ENCODE measurements at places on chromosomes 3 and 15.

- no peak for DNase-seq
Measured at GRCh38 chr3:78919021-78919755, 848.6 kb downstream of the ROBO1 start.

- DNase-seq, result no peak
Measured at GRCh38 chr15:100638177-100638730, 35.9 kb downstream of the ASB7 start.

DNA sequence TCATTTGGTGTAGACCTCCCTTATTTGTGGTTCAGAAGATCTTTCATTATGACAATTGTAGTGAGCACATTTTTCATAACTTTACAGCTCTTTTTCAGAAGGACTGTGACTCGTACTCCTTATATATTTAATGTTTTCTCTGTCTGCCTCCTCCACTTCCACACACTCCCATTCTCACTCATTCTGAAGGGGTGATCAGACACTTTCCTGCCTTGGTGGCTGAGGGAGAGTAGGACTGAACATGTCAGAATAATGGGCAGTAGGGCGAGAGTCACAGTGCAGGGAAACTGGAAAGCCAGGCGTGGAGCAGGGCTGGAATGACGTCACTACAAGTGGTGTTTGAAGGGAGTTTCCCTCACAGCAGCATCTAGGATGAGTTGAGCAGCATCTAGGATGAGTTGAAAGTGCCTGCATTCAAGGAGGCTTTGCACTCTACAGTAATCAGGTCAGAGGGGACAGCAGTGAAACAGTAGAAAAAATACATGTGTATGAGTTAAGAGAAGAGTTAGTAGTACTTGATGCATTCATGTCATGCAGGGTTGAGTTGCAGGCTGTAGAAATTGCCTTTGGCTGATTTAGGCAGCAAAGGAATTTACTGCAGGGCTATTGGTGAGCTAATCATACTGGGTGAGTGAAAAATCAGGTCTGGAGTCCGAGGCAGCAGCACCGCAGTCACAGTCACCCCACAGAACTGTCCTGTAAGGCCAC is 36.3 kb upstream of the FBXL22 start:
- DNase-seq, result no peak

GRCh38 chr3:117788061-117788460 is 1078.5 kb downstream of the TUSC7 start:
- DNase-seq, result no peak

- no peak for DNase-seq
Measured at GRCh38 chr3:169552533-169552932, 111.0 kb downstream of the MECOM start.

- DNase-seq, result no peak
Measured at GRCh38 chr15:85793641-85794597, 806 bp downstream of the KLHL25 start.

GRCh38 chr3:133461291-133461690 is 61.4 kb downstream of the BFSP2 start:
- no peak for DNase-seq

GRCh38 chr3:157201648-157202278 is 41.8 kb upstream of the CCNL1 start:
- DNase-seq, result no peak

GRCh38 chr3:108578064-108578463 is 11.2 kb downstream of the CIP2A start:
- no peak for DNase-seq

DNA sequence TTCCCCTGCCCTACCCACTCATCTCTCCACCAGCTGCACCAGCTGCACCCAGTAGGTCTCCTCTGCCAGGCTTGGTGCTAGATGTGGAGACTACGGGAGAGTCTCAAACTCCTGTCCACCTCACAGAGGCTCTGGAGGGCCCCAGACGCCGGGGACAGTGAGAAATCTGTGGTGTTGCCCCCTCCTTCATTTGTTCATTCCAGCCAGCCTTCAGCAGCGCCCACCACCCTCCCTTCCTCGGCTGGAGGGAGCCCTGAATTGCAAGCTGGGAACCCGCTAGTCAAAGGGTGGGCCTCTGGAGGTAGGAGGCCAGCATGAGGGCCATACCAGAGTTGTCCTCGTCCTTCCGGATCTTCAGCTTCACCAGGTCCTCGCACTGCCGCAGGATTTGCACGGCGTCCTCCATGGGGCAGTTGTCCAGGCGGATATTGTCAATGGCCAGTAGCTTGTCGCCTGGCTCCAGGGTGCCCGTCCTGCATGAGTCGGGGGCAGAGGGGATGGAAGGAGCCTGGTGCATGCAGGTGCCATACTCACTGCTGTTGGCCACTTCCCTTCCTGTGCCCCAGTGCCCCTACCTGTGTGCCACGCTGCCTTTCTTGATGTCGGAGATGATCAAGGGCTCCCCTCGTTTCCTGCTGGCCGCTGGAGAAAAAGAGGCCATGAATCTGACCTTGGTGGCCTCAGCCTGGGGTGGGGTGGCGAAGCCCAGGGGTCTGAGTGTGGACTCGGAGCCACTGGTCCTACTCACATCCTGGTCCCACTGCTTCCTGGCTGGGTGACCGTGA is 29.1 kb downstream of the GRIP2 start:
- DNase-seq, result no peak

DNA sequence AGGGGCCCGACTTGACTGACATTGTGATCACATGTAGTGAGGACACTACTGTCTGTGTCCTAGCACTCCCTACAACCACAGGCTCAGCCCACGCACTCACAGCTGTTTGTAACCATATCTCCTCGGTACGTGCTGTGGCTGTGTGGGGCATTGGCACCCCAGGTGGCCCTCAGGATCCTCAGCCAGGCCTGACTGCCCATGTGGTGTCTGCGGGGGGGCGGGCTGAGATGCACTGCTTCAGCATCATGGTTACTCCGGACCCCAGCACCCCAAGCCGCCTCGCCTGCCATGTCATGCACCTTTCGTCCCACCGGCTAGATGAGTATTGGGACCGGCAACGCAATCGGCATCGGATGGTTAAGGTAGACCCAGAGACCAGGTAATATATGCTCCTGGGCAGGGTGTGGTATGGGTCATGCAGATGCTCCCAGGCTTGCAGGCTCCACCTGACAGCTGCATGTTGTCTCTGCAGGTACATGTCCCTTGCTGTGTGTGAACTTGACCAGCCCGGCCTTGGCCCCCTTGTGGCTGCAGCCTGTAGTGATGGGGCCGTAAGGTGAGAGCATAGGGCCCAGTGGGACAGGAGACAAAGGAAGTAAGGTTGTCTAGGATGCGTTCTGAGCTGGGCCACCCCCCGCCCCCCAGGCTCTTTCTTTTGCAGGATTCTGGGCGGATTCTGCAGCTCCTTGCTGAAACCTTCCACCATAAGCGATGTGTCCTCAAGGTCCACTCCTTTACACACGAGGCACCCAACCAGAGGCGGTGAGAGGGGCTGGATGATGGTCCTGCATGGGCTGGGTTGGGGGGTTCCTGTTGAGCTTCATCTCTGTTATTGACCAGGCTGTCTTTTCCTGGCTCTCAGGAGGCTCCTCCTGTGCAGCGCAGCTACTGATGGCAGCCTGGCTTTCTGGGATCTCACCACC is 4.4 kb downstream of the DALRD3 start:
- DNase-seq, result no peak

GRCh38 chr15:65450556-65450955 is 27.8 kb upstream of the IGDCC4 start:
- no peak for DNase-seq

DNA sequence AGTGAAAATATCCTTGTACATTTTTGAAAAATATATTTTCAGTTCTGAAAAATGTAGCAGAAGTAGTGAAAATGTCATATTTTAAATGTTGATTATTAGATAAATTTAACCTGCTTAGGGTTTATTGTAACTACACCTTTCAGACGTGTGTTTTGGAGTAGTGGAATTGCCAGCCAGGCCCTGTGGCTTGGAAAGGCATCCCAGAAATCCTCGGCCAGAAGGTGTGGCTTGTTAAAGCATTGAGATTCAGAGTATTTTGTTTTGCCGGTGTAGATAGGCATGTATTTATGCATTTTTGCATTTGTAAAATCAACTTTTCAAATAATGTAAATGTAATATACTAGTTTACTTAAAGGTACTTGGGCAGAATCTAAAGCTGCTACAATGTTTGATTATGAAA is 7.0 kb downstream of the EBLN2 start:
- DNase-seq, result no peak

DNA sequence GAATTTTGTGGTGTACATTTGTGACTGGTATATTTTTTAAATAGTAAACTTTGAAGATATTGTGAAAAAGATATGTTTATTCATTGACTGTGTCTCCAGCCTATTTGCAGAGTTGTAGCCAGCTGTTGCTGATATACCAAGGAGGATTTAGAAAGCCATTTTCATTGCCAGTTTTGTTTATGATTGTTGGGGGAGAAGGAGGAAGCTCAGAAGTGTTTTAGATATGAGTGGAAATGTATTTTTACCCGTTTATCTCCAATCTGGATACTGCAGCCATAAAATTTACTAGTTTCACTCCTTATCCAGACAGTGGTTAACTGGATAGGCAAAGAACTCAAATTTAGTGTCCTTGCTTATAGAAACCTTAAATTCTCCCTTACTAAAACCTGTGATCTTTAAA is 18.8 kb downstream of the ATP11B start:
- no peak for DNase-seq

- peak; percentile 41 for DNase-seq
Measured at GRCh38 chr15:27196691-27197090, 225.7 kb downstream of the GABRG3 start.

DNA sequence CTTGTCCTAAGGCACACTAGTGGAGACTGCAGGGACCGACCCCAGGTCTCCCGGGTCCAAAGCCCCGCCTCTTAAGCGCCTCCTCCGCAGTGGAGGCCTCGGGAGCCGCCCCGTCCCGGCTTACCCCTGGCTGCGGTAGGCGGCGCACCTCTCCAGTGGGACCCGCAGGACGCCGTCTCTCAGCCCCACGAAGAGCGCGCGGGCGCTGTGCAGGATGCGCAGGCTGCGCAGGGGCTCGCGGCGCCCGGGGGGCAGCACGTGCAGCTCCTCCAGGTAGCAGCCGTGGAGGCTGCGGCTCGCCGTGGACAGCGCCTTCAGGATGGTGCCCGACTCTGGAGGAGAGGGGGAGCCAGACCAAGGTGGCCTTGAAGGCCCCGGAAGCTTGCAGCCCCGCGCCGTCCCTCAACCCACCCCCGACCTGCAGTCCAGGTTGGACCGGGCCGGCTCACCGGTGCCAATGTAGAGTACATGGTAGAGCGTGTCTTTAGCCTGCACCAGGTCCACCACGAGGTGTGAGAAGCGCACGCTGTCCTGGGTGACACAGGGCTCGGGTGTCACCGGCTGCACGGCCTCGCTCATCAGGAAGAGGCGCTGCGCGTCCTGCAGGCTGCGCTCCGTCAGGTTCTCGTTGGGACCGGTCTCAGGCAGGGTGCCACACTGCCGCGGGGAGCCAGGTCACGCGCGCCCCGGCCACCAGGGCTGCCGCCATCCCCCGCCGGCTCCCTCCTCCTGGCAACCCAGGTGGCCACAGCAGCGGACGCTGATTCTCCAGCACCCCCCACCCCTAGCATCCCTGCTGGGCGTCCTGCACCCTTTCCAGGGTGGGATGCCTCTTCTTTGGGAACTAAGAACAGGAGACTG is 105.5 kb downstream of the SEMA5B start:
- no peak for DNase-seq

DNA sequence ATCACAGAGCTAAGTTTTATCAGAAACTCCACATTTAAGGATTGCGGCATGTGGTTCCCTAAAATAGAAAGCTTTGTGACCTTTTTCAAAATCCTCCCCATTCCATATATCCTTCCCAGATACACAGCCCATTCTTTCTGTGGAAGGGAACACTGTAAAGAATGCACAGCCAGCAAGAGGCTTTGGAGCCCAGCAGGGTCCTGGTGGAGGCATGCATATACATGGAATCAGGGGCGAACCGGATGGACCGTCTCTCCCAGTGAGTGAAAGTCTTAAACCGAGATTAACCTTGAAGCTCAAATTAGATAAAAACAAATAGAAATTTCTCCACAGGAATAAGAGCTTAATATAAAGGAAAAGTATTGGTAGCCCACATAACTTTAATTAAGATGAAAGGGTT is 436.2 kb upstream of the MDFIC2 start:
- no peak for DNase-seq

DNA sequence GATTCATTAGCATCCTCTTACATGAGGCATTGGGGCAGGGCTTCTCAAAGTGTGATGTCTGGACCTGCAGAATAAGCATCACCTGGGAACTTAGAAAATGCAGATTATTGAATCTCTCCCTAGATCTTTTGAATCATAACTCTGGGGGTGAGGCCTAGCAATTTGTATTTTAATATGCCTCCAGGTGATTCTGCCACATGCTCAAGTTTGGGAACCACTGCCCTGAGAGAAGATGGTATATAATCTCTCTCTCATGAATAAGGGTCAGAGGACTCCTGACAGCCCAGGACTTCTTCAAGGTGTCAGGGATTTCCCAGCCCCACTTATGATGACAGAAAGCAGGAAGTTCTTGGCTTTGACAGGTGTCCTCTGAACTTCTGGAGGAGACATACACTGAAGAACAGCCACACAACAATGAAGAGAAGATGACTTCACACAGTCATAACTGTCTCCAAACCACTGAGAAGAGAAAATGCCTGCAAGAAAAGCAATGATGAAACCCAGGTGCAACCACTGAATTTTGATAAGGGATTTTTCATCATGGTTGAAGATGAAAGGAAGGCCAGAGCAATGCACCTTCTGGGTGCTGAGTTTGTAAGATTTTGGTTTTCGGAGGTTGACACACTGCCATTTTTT is 211.9 kb upstream of the MRPL3 start:
- DNase-seq, result no peak

GRCh38 chr3:158912621-158913020 is 110.8 kb downstream of the MFSD1 start:
- no peak for DNase-seq

DNA sequence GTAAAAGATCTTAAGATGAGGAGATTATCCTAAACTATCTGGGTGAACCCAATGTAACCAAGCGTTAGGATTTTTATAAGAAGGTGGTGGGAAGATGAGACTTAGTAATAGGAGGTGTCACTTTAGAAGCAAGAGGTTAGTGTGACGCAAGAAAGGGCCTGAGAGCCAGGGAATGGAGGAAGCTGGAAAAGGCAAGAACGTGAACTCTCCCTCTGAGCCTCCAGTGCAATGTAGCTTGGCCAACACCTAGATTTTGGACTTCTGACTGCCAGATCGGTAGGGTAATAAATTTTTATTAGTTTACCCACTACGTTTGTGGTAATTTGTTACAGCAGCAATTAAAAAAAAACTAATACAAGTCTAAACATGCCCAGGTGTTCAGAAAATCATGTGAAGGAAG is 20.8 kb upstream of the CNTN6 start:
- no peak for DNase-seq

DNA sequence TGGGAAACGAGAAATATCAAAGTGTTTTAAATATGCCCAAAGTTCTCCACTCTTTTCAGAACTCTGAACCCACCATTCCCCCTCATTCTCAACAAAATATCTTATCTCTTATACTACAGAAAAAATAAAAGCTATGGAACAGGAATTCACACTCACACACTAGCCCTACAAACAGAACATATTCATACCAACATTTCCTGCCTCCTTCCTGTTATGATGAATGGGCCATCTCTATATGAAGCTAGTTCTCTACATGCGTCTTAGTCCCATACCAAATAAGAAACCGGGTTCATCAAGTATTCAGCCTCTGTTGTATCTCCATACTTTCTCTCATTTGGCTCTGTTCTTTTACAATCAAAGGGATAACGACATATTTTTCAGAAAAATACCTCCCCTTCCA is 72.6 kb downstream of the PLSCR2 start:
- DNase-seq, result no peak
